Subcutaneous preadipocyte (primary cell): ENCODE measurements at places on chromosomes 2 and 18. TPM values are rescaled to one million over a fixed set of nuclear protein-coding genes. Genes with fewer than 3 reads are reported as not detected.

FAP gene
- 91.3 and 134 TPM in 2 replicates for total RNA-seq

ALS2 gene
- 17.3 and 28.7 TPM in 2 replicates for total RNA-seq

PRSS56 gene
- total RNA-seq: not detected in 2 replicates

ANKRD62 gene
- total RNA-seq: not detected in 2 replicates

ICA1L gene
- total RNA-seq: 4.0 and 4.9 TPM in 2 replicates

CD8B gene
- not detected in 2 replicates for total RNA-seq

IL1RL1 gene
- total RNA-seq: under 0.01 and 0.39 TPM in 2 replicates

GALNT3 gene
- total RNA-seq: under 0.01 and 0.20 TPM in 2 replicates

RAB6C gene
- not detected in 2 replicates for total RNA-seq

GALR1 gene
- under 0.01 TPM in 1 of 2 replicates, not detected in the other for total RNA-seq

RSAD2 gene
- 0.37 and 0.39 TPM in 2 replicates for total RNA-seq

CAPN10 gene
- 15.8 and 24.2 TPM in 2 replicates for total RNA-seq
